Choroid plexus epithelial cell (primary cell): ENCODE measurements at places on chromosomes 3 and 15.

GRCh38 chr3:21067031-21067813 lies 683.8 kb downstream of the ZNF385D start:
- no peak for DNase-seq

DNA sequence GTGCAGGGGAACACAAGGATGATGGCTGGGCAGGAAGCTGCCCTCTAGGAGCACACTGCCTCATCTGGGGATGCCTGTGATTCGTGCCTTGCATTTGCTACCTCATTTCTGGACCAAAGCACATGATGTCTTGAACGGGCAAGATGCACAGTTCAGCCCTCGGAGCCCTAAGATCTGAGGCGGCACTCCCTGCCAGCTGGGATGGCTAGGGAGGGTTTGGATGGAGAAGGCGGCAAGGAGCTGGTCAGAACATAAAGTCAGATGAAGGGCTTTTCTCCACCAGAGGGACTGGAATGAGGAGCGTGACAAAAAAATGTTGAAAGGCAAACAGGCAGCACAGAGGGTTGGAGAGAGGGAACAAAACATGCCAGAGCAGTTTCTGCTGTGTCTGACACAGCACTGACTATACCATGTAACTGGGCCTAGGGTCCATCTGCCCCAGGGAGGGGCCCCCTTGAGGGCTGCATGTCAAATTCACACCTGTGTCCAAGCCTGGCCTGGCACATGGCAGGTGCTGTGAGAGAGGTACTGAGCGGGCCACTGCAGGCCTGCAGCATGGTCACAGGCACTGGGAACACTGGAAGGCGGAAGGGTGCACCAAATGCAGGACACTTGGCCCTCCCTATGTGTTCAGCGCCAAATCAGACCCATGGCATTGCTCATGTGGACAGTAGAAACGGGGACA lies 21.7 kb downstream of the TMEM43 start:
- DNase-seq, result no peak

DNA sequence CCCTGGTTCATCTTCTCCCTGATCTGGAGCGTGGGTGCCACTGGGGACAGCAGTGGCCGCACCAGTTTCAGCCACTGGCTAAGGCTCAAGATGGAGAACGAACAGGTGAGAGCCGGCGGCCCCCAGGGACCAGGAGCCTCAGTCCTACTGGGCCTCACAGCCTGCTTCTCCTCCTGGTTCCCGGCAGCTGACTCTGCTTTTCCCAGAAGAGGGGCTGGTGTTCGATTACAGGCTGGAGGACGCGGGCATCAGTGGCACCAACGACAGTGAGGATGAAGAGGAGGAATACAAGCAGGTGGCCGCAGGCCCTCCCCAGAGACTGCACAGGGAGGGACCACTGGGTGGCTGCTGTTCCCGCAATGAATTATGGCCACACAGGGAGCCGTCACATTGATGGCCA lies 54.4 kb downstream of the DNAH1 start:
- no peak for DNase-seq

- no peak for DNase-seq
These were observed 5.3 kb upstream of the ZNF770 start for GRCh38 chr15:34993412-34993811.

GRCh38 chr3:16908016-16908807 lies 23.5 kb downstream of the PLCL2 start:
- DNase-seq, result no peak

DNA sequence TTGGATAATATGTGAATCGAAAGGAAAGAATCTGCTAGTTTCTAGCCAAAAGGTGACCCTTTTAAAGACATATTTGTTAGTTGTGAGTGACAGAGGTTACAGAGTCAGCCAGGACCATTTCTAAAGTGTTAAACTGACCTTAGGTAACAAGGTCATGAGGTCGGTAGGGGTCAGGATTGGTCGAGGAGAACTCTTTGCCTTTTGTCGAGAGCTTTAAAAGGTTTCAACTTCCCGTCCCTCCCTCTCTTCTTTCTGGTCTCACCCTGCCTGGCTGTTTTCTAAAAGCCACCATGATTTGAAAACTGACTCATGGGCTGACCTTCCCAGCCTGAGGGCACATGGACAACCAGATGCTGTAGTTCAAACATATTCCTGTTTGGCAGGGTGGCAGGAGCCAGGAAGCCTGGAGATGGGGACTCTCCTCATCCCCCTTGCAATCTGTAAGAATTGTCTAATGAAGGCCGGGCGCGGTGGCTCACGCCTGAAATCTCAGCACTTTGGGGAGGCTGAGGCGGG lies 25.8 kb upstream of the PRTG start:
- DNase-seq, result no peak

- DNase-seq, result no peak
These were observed 31.3 kb downstream of the ASB7 start for GRCh38 chr15:100633763-100634075.

- no peak for DNase-seq
These were observed 22.5 kb downstream of the TBC1D2B start for GRCh38 chr15:78054966-78055365.

DNA sequence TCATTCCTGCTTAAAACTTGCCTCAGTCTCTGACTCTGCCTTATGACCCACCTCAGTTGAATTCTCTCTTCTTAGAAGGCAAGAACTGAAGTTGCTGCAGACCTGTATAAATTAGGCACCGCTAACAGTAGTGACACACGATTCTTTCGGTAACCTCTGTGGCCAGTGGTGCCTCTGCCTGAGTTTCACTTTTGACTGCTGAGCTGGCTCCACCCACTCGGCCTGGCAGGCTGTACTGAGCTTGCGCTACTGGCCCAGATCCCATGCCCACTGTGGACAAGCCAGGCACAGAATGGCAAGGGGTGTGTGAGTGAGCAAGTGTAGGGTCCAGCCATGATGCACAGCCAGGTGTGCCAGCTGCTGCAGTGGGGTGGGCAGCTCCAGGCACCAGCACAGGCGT lies 19.1 kb upstream of the EIF1B start:
- DNase-seq, result no peak

GRCh38 chr15:64772964-64773363 lies 2.4 kb downstream of the RBPMS2 start:
- no peak for DNase-seq

- no peak for DNase-seq
These were observed 691.3 kb upstream of the NR2F2 start for GRCh38 chr15:95639208-95639607.

- no peak for DNase-seq
These were observed 800.3 kb upstream of the GBE1 start for GRCh38 chr3:82561784-82562183.

DNA sequence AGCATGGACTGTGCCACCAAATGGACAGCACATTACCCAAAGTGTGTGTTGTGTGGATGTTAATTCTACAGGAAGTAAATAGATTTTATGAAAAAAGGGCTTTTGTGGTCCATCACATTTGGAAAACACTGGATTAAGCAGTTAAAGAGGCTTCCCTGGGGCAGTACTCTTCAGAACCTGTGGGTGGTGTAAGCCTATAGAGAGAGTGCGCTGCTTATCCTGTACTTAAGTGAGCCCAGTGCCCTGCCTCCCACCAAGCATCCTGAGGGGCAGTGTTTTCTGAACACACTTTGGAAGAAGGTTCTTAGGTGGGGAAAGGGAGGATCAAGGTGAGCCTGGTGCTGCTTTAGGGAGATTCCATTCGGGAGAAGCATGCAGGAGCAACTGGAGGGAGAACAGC lies 10.9 kb downstream of the TTLL3 start:
- peak; percentile 71 for DNase-seq

DNA sequence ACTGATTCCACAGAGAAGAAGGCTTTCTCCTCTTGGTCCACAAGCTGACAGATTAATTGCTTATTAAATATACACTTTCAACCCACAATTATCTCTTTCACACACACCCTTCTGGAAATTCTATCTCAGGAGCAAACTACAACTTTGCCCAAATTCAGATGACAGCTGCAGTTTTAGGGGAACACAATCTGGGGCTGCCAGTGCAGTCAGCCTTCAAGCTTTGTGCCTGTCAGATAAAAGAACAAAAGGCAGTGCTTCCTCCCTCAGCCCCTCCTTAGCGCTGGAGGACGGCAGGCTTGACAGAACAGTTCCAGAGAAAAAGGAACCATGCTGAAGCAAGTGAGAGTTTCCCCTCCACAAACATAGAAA lies 99.6 kb downstream of the TMCC1 start:
- no peak for DNase-seq

DNA sequence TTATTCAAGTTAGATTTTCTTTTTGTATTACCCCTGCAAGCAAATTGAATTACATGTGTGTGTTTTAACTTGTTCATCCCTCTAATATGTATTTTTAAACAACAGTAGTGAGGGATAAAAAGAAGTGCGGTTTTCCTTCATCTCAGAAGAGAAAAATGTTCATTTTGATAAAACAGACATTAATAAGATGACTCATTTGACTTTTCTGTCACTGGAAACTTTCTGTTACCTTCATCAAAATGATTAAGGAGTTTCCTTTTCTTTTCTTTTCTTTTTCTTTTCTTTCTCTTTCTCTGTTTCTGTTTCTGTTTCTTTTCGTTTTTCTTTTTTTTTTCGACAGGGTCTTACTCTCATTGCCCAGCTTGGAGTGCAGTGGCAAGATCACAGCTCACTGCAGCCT lies 53.0 kb downstream of the ECT2 start:
- no peak for DNase-seq

DNA sequence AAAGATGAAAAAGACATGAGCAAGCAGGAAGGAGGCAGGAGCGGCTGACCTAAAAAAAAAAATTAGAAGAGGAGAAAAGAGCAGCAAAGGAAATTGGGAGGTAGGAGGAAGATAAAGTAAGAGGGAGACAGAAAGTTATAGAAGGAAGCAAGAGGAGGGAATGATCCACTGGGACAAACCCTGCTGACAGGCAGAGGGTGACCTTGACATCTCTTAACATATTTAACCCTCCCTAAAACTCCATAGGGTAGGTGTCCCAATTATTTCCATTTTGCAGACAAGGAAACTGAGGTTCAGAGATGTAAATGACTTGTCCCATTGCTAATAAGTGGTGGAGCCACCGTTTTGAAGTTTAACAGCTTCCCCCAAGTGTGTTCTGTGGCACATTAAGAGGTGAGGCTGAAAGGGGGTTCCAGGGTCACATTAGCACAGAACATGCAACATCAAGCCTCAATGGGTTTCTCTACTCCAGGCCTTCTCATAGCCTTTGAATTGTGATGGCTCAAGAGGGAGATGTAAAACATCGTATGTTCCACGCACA lies 37.4 kb upstream of the PRICKLE2 start:
- DNase-seq, result no peak
